Stimulated activated CD8-positive, alpha-beta memory T cell treated with anti-CD3 and anti-CD28 coated beads, Interleukin-7, amount 100 ng/mL, for 1 hour (primary cell): ENCODE measurements at places on chromosomes 13 and 19.

DNA sequence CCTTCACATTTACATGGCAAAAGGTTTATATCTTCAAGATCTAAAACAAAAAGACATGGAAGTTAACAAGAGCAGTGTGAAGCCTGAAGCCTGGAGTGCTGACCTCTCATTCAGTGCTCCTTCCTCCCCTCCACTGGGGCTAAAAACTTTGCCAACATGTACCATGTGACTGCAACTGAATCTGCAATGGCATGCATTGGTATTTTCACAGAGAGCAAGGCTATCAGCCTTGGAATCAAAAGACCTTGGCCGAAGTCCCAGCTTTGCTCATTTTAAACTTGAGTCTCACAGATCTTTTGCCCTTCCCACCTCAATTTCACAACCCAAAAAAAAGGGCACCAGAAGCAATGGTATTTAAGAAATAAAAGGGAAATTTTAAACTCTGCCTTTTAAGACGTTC, 325.1 kb downstream of the DCT start:
- no peak for DNase-seq

- DNase-seq = no peak
Observed at GRCh38 chr13:43195551-43195950, 172.2 kb downstream of the DNAJC15 start.

- DNase-seq = no peak
Observed at GRCh38 chr19:53161123-53161522, 2.3 kb upstream of the ZNF347 start.

DNA sequence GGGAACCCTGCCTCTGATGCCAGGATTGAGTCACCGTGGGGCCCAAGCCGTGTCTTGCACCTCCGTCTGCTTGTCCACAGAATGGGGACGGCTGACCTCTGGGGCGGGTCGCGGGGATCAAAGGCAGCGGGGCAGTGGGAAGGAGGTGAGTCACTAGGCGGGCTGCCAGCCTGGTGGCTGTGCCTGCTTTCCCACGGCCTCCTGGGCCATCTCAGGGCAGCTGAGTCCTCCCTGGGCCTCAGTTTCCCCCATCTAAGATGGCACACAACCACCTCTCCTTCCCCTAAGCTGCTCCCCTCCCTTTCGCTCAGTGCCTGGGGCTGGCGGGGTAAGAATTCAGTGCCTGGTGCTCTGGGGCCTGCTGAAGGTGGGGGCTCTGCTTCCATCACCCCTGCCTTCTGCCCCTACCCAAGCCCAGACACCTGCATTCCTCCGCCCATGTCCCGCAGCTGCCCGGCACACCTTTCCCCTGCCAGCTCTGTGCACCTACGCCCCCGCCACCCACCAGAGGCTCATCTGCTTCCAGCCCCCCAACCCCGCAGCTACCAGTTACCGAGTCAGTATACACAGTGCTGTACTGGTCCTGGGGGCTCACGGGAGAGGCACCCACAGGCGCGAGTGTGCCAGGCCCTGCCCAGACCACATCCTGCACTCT, 3.5 kb downstream of the MKNK2 start:
- DNase-seq = no peak

DNA sequence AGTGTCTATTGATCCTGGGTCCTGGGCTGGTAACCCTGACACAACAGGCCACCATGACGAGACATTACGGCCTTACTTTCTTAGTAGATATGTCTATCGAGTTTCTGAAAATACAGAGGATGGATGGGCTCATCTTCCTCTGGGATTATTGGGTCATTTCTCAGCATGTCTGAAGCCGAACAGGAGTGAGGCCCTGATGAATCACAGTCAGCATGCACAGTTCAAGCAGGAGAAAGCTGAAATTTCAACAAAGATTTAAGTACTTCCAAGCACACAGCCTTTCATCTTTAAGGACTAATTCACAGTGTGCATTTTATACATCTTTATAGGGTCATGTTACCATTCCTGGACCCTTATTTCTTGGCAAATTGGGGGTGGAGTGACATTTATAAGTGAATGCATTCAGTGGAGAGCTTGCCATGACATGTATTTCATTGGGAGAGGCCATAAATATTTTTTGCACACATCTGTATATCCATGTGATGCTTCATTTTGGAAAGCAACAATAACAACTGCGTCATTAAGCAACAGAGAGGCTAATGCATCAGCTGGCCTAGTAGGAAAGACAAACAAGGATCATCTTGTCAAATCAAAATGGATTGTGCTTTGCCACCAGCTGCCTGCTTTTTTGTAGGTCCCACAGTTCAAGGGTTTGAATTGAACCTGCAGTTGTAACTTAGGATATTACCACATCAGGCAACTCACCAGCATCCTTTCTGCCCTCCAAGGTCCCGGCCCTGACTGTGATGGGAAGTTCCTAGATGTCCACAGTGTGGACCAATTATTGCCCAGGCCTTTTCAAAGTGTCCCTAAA, 143.5 kb downstream of the DNAJC15 start:
- no peak for DNase-seq
